Osteoblast (primary cell): ENCODE measurements at places on chromosomes 1 and 21.

- H3K4me1 ChIP-seq, result peaks cover 3% of the 10 kb centered on the region
- no peaks in the 10 kb centered on the region for H3K27me3 ChIP-seq
- H3K4me3 ChIP-seq, result no peak overlapping the region
Measured at GRCh38 chr21:33712022-33712803, 69.9 kb downstream of the ITSN1 start.

- H3K27ac ChIP-seq, result no peak overlapping the region
- DNase-seq, result no peak
- peaks cover 3% of the 10 kb centered on the region for H3K27me3 ChIP-seq
- peaks cover 20% of the 10 kb centered on the region for H3K4me1 ChIP-seq
- H3K4me3 ChIP-seq, result no peak overlapping the region
Measured at GRCh38 chr1:118110580-118110979, 74.4 kb downstream of the SPAG17 start.

- no peak overlapping the region for H3K27ac ChIP-seq
- no peak for DNase-seq
- no peaks in the 10 kb centered on the region for H3K36me3 ChIP-seq
Measured at GRCh38 chr1:117188170-117188815, 22.4 kb downstream of the VTCN1 start.

DNA sequence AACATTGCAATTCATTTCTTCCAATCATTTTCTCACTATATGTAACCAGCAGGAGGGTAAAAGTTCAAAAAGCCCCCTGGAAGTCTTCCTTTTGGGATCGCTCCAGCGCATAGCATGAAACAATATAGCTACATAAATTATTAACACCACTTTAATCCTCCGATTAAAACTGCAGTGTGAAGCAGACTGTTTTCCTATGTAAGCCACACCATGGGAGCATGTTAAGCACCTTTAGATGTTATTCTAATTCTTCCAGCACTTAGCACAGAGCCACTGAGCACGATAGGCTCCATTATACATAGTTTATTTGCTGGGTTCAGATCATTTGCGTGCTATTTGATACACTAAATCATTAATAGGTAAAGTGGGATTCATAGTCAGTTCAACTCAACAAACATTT lies 18.4 kb upstream of the GADD45A start:
- no peak overlapping the region for H3K4me3 ChIP-seq
- no peaks in the 10 kb centered on the region for H3K4me1 ChIP-seq
- H3K27ac ChIP-seq, result no peak overlapping the region

GRCh38 chr1:206580438-206581113 lies 31.7 kb downstream of the EIF2D start:
- peak overlapping the region; percentile 54 for H3K27ac ChIP-seq
- no peak for DNase-seq
- peaks cover 8% of the 10 kb centered on the region for H3K27me3 ChIP-seq
- peaks cover 18% of the 10 kb centered on the region for H3K4me1 ChIP-seq
- no peak overlapping the region for H3K4me3 ChIP-seq

- no peak overlapping the region for H3K4me3 ChIP-seq
- no peak overlapping the region for H3K27ac ChIP-seq
- H3K4me1 ChIP-seq, result no peaks in the 10 kb centered on the region
- no peak for DNase-seq
- H3K27me3 ChIP-seq, result peaks cover 10% of the 10 kb centered on the region
Measured at GRCh38 chr1:114692947-114693346, 2.4 kb downstream of the AMPD1 start.

GRCh38 chr1:41892301-41892781 lies 26.4 kb downstream of the HIVEP3 start:
- H3K27ac ChIP-seq, result no peak overlapping the region
- no peaks in the 10 kb centered on the region for H3K36me3 ChIP-seq
- peak overlapping the region; percentile 72 for H3K4me3 ChIP-seq
- H3K27me3 ChIP-seq, result no peaks in the 10 kb centered on the region
- DNase-seq, result peak; percentile 50

DNA sequence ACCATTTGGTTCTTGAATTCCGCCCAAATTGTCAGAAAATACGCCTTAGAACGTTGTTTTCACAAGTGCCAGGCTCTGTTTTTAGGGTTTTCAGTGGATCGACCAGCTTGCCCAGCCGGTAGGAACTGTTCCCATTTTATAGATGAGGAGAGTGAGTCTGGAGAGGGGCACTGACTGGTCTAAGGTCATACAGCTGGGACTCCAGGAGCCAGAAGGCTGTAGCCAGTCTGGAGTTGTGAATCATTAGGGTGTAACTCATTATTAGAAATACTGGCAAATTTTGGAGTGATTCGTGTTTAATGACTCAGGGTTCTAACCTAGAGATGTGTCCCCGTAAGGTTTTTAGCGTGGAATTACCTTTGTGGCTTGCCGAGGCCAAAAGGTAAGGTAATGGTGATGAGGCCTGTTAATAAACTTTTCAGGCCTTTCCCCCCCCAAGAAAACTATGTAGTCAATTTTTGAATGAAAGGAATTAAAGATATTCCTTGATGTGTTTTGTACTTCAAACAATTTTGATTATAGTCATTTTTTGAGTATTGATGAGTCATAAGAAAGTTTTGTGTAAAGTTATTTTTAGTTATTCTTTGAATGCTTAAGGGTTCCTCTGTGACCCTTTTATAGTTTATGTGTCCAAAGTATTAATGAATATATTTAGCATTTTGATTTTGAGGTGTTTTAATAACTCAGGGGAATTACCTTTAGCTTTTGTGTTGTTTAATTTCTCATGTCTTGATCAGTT lies 2.1 kb downstream of the DYRK1A start:
- H3K36me3 ChIP-seq, result no peaks in the 10 kb centered on the region
- H3K27me3 ChIP-seq, result no peaks in the 10 kb centered on the region
- H3K4me1 ChIP-seq, result peaks cover 43% of the 10 kb centered on the region
- peak overlapping the region; percentile 80 for H3K27ac ChIP-seq
- peak overlapping the region; percentile 87 for H3K4me3 ChIP-seq

DNA sequence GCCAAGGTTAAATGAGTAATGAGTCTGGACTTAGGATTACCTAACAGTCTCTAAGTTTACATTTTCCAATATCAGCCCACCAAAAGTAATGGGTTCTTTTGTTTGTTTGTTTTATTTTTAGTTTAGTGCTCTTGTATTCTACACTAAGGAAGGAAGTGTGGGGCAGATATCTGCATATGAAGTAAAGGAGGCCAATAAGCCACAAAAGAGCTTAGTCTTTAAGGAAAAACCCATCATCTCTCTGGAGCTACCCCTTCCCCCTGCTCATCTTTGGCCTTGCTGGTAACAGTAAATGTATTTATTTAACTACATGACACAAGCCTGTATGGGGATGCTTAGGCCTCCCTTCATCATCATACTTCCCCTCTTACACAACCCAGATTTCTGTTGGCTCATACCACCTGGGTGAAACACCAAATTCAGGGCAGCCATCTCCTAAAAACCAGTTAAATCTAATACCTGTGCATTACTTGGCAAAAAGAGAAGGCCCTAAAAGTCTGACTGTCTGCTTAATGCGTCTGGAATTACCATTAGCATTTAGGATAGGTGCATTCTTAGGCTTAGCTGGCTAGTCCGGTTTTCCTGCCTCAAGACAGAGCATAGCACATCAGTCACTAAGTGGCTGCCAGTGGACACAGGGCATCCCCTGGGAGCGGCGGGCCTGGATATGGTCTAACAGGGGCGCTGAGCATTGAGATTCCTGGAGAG lies 96.8 kb upstream of the ADGRL2 start:
- H3K4me1 ChIP-seq, result peaks cover 63% of the 10 kb centered on the region
- no peaks in the 10 kb centered on the region for H3K27me3 ChIP-seq
- peak overlapping the region; percentile 20 for H3K4me3 ChIP-seq

- H3K27me3 ChIP-seq, result no peaks in the 10 kb centered on the region
- no peak overlapping the region for H3K27ac ChIP-seq
- DNase-seq, result peak; percentile 38
- no peak overlapping the region for H3K4me3 ChIP-seq
- no peaks in the 10 kb centered on the region for H3K4me1 ChIP-seq
Measured at GRCh38 chr21:44539046-44539445, 949 bp downstream of the KRTAP10-1 start.

- H3K27me3 ChIP-seq, result no peaks in the 10 kb centered on the region
- DNase-seq, result peak; percentile 22
- no peaks in the 10 kb centered on the region for H3K36me3 ChIP-seq
- no peak overlapping the region for H3K4me3 ChIP-seq
Measured at GRCh38 chr1:192311281-192311680, 5.5 kb upstream of the RGS21 start.

- H3K27ac ChIP-seq, result no peak overlapping the region
- H3K27me3 ChIP-seq, result no peaks in the 10 kb centered on the region
- no peak for DNase-seq
- H3K4me3 ChIP-seq, result no peak overlapping the region
- H3K4me1 ChIP-seq, result no peaks in the 10 kb centered on the region
- no peaks in the 10 kb centered on the region for H3K36me3 ChIP-seq
Measured at GRCh38 chr1:245188403-245188802, 33.6 kb downstream of the KIF26B start.

DNA sequence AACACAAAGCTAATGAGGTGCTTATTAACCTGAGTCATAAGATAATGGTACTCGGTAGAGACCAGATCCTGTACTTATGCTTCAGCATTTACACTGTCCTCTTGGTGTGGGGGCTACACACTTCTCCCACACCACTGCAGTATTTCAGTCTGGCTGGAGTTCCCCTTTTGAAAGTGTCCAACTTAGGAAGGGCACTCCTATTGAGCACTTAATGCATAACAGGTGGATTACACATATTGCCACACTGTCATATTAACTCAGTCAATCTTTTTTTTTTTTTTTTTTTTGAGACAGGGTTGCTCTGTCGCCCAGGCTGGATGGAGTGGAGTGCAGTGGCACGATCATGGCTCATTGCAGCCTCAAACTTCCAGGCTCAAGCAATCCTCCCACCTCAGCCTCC lies 1.5 kb downstream of the GPATCH4 start:
- peaks cover 14% of the 10 kb centered on the region for H3K4me1 ChIP-seq
- H3K4me3 ChIP-seq, result no peak overlapping the region
- H3K36me3 ChIP-seq, result peaks cover 42% of the 10 kb centered on the region
- H3K27ac ChIP-seq, result no peak overlapping the region
- H3K27me3 ChIP-seq, result no peaks in the 10 kb centered on the region
